ENCODE measurements at places on chromosomes 4 and X.

DNA sequence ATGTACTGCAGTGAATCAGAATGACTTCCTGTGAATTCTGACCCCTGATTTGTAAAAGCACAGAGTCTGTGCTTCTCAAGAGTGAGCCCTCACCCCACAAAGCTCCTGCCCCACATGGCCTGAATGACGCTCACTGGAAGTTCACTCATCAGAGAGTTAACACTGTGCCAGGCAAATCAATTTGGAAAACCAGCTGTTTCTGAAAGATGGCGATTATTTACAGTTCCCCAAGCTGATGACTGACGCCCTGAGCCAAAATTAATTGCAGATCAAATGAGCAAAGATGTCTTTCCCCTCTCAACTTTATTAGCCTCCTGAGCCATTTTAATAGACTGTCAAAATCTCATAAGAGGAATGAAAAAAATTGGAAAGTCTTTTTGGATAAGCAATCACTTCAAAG lies 118.0 kb downstream of the SLC2A9 start:
- H3K27me3 ChIP-seq, result no peaks in the 10 kb centered on the region
- H3K36me3 ChIP-seq, result no peaks in the 10 kb centered on the region
- no peak overlapping the region for H3K27ac ChIP-seq
- H3K4me1 ChIP-seq, result no peaks in the 10 kb centered on the region
- DNase-seq, result no peak

- H3K4me3 ChIP-seq, result no peak overlapping the region
- no peak for DNase-seq
- H3K36me3 ChIP-seq, result no peaks in the 10 kb centered on the region
- H3K4me1 ChIP-seq, result no peaks in the 10 kb centered on the region
Measured at GRCh38 chr4:16079046-16079445, 4.8 kb downstream of the PROM1 start.

DNA sequence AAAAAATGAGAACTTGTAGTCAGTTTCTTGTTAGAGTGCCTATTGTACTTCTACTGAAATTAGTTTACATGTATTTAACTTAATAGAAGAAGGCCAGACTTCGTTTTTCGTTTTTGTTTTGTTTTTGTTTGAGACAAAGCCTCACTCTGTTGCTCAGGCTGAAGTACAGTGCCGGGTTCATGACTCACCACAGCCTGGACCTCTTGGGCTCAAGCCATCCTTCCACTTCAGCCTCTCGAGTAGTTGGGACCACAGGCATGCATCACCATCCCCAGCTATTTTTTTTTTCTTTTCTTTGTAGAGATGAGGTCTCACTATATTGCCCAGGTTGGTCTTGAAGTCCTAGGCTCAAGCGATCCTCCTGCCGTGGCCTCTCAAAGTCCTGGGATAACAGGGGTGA lies 793.9 kb downstream of the ADGRL3 start:
- H3K27ac ChIP-seq, result no peak overlapping the region
- H3K27me3 ChIP-seq, result no peaks in the 10 kb centered on the region
- no peak for DNase-seq
- no peak overlapping the region for H3K4me3 ChIP-seq
- H3K36me3 ChIP-seq, result no peaks in the 10 kb centered on the region
- no peaks in the 10 kb centered on the region for H3K4me1 ChIP-seq

DNA sequence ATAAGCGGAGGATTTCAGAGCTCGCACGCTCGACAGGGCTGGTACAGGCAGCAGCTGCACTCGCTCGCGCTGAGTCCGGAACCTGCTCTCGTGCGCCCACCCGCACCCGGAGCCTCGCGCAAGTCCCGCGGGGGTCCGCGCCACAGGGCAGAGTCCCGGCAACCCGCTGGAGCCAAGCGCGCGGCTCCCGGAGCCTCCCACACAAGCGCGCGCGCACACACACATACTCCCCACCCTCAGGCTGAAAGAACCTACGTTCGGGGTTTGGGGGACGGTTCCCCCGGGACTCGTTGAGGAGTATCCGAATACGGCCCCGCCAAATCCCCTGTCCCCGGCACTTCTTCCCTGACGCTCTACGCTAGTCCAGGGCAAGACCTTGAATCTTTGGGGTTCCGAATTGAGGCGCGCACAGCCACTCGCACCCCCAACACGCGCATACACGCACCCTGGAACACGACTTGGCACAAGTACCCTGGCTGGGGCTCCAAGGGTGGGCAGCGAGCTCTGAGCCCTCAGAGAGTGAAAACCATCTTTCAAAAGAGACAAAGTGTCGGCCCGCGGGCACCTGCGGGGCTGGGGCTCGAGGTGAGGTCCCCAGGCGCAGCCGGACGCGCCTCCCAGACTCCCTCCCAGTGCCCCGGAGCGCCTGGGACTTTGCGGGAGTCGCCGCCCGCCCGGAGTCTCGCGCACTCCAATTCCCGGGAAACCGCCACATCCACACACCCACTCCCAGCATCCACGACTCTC lies 952 bp downstream of the ANOS1 start:
- DNase-seq, result no peak
- H3K4me1 ChIP-seq, result no peaks in the 10 kb centered on the region
- H3K4me3 ChIP-seq, result peak overlapping the region; percentile 71
- H3K27ac ChIP-seq, result peak overlapping the region; percentile 11
- H3K36me3 ChIP-seq, result no peaks in the 10 kb centered on the region
- H3K27me3 ChIP-seq, result no peaks in the 10 kb centered on the region

DNA sequence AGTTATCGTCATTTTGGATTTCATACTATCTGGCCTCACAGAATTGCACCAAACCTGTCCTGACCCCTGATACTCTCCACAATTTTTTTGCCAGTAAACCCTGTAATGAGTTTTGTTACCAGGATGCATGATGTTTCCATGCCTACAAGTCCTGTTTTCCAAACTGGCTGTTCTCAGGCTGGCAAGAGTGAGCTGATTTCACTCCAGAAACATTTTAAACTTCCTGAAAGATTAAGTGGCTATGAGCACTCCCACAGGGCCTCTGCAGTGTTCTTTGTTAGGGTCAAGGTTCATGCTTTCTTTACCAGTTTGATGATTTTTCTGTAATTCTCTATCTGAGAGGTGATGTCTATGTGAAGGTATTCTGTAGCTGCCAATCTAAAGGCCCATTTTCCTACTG lies 31.7 kb upstream of the PDLIM3 start:
- peak overlapping the region; percentile 95 for H3K27ac ChIP-seq
- peak; percentile 90 for DNase-seq
- peaks cover 37% of the 10 kb centered on the region for H3K4me1 ChIP-seq
- no peaks in the 10 kb centered on the region for H3K36me3 ChIP-seq
- no peaks in the 10 kb centered on the region for H3K27me3 ChIP-seq

DNA sequence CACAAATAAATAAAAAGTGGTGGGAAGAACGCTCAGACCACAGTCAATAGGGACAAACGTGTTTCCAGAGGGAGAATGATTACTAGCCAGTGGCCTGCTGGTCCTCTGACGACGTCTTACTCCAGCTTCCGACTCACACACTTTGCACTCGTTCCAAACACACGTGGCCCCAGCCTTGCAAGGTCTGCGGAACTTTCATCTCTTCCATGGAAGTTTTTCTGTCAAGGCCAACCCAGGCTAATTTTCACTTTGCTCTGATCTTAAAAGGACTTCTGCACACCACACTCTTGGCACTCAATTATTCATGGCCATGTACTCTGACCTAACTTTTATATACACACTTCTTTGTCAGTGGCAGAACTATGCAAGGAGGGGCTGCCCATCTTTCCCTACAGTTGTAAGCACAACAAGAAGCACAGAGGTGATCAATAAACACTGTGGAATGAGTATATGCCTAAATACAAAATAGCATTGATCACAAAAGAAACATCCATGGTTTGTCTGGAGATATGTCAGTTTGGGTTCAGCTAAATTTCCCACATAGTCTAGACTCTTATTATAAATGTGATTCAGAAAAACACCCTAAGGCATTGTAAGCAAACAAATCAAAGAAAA lies 69.4 kb downstream of the STX18 start:
- no peak overlapping the region for H3K27ac ChIP-seq
- peaks cover 28% of the 10 kb centered on the region for H3K36me3 ChIP-seq
- H3K4me3 ChIP-seq, result no peak overlapping the region
- no peak for DNase-seq
- H3K4me1 ChIP-seq, result no peaks in the 10 kb centered on the region
- H3K27me3 ChIP-seq, result no peaks in the 10 kb centered on the region

DNA sequence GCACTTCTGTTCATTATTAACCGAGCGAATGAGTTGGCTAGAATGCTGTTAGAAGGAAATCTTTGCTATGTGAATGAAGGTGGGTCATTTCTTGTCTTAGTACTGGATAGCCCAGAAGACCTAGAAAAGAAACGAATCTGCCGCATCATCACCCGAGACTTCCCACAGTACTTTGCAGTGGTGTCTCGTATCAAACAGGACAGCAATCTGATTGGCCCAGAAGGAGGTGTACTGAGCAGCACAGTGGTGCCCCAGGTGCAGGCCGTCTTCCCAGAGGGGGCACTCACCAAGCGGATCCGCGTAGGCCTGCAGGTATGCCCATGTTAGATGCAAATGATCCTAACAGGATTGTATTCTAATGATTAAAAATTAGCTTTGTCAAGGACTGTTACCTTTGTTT lies 286.3 kb downstream of the ANK2 start:
- no peaks in the 10 kb centered on the region for H3K4me1 ChIP-seq
- H3K36me3 ChIP-seq, result no peaks in the 10 kb centered on the region
- DNase-seq, result no peak
- no peak overlapping the region for H3K27ac ChIP-seq
- no peaks in the 10 kb centered on the region for H3K27me3 ChIP-seq

DNA sequence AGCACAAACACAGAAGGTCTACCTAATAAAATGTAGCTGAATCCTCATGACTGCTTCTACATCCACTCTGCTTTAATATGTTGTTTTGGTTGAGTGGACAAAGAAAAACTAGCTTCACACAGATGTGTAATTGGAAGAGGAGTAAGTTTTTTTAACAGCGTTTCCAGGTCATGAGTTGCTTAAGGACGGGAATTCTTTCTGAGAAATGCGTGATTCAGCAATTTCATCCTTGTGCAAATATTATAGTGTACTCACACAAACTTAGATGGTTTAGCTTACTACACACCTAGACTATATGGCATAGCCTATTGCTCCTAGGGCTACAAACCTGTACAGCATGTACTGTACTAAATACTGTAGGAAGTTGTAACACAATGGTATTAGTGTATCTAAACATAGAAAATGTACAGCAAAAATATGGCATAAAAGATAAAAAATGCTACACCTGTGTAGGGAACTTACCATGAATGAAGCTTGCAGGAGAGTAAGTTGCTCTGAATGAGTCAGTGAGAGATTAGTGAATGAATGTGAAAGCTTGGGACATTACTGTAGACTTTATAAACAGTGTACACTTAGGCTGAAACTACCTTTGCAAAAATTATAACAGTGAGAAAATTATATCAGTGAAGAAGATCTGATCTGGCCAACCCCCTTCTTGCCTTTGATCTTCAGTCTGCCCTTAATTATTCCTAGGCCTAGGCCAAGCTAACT lies 70.8 kb upstream of the IL15 start:
- H3K4me1 ChIP-seq, result no peaks in the 10 kb centered on the region
- H3K4me3 ChIP-seq, result no peak overlapping the region
- H3K36me3 ChIP-seq, result no peaks in the 10 kb centered on the region
- no peak for DNase-seq
- no peaks in the 10 kb centered on the region for H3K27me3 ChIP-seq

GRCh38 chrX:2376166-2376565 lies 124.6 kb downstream of the DHRSX start:
- H3K27me3 ChIP-seq, result no peaks in the 10 kb centered on the region
- H3K27ac ChIP-seq, result no peak overlapping the region
- no peaks in the 10 kb centered on the region for H3K4me1 ChIP-seq
- H3K36me3 ChIP-seq, result no peaks in the 10 kb centered on the region

GRCh38 chrX:50618788-50619558 lies 148.3 kb upstream of the DGKK start:
- H3K27me3 ChIP-seq, result no peaks in the 10 kb centered on the region
- no peaks in the 10 kb centered on the region for H3K36me3 ChIP-seq
- H3K4me3 ChIP-seq, result no peak overlapping the region
- no peak for DNase-seq

DNA sequence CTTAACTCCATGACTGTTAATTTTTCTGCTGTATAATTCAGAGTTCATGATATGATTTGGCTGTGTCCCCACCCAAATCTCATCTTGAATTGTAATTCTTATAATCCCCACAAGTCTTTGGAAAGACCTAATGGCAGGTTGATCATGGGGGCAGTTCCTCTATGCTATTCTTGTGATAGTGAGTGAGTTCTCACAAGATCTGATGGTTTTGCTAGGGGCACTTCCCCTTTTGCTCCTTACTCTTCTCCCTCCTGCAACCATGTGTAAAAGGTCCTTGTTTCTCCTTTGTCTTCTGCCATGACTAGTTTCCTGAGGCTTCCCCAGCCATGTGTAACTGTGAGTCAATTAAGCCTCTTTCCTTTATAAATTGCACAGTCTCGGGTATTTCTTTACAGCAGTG lies 1751.9 kb downstream of the ARAP2 start:
- DNase-seq, result no peak
- H3K4me3 ChIP-seq, result no peak overlapping the region

GRCh38 chr4:40576651-40577480 lies 52.8 kb downstream of the RBM47 start:
- H3K36me3 ChIP-seq, result no peaks in the 10 kb centered on the region
- H3K27ac ChIP-seq, result peak overlapping the region; percentile 54
- DNase-seq, result peak; percentile 89
- no peaks in the 10 kb centered on the region for H3K4me1 ChIP-seq
- no peaks in the 10 kb centered on the region for H3K27me3 ChIP-seq
- peak overlapping the region; percentile 18 for H3K4me3 ChIP-seq

DNA sequence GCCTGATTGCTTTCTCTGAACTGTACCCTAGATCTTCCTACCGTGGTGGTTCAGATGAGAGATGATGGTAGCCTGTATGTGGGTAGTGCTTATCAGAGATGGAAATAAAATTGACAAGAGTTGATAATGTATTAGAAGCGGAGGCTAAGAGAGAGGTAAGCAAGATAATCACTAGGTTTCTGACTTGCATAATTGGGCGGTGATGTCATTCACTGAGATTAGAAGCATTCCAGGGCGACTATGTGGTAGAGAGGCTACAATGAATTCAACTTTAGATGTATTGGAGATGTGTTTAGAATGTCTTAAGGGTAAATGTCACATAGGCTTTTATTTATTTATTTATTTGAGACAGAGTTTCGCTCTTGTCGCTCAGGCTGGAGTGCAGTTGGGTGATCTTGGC lies 415 bp upstream of the TENM3 start:
- no peaks in the 10 kb centered on the region for H3K4me1 ChIP-seq
- no peaks in the 10 kb centered on the region for H3K27me3 ChIP-seq
- no peak overlapping the region for H3K27ac ChIP-seq
- DNase-seq, result no peak
- no peaks in the 10 kb centered on the region for H3K36me3 ChIP-seq

- H3K27ac ChIP-seq, result no peak overlapping the region
- no peaks in the 10 kb centered on the region for H3K36me3 ChIP-seq
- no peaks in the 10 kb centered on the region for H3K27me3 ChIP-seq
Measured at GRCh38 chr4:68162196-68162595, 32.5 kb upstream of the TMPRSS11F start.

- no peak for DNase-seq
- no peaks in the 10 kb centered on the region for H3K36me3 ChIP-seq
Measured at GRCh38 chr4:73252001-73252400, 6.6 kb downstream of the ANKRD17 start.

GRCh38 chr4:68655764-68656444 lies 14.5 kb downstream of the UGT2B15 start:
- no peaks in the 10 kb centered on the region for H3K27me3 ChIP-seq
- H3K27ac ChIP-seq, result no peak overlapping the region
- H3K36me3 ChIP-seq, result no peaks in the 10 kb centered on the region
- H3K4me1 ChIP-seq, result no peaks in the 10 kb centered on the region
- H3K4me3 ChIP-seq, result no peak overlapping the region

All from ascending aorta (tissue), 2 donors.